ENCODE measurements at places on chromosomes 4 and X. TPM values are rescaled to one million over a fixed set of nuclear protein-coding genes. Genes with fewer than 3 reads are reported as not detected.

The PABPC1L2A gene
- total RNA-seq: not detected

The NXF2B gene
- not detected for total RNA-seq

The MND1 gene
- total RNA-seq: 14.4 TPM

The VCX3A gene
- not detected for total RNA-seq

The CNKSR2 gene
- total RNA-seq: 3.7 TPM

The PSAPL1 gene
- total RNA-seq: 0.10 TPM

The FAM9C gene
- not detected for total RNA-seq

The OPRPN gene
- not detected for total RNA-seq

The MGAT4D gene
- not detected for total RNA-seq

The FHIP1A gene
- total RNA-seq: 0.22 TPM

The GAGE1 gene
- total RNA-seq: not detected

The COX7B2 gene
- total RNA-seq: not detected

The UGT2B7 gene
- 0.25 TPM for total RNA-seq

The SMIM10L2A gene
- total RNA-seq: 0.17 TPM

The MAGEC1 gene
- 0.03 TPM for total RNA-seq

The NALF2 gene
- total RNA-seq: 6.7 TPM

The SAGE1 gene
- total RNA-seq: not detected

The HTRA3 gene
- total RNA-seq: 15.7 TPM

The CTSO gene
- 1.1 TPM for total RNA-seq

The SH3D19 gene
- total RNA-seq: 28.1 TPM

The TKTL2 gene
- not detected for total RNA-seq

The UGT2B17 gene
- total RNA-seq: not detected

The YIPF7 gene
- not detected for total RNA-seq

The HSD17B13 gene
- total RNA-seq: 0.05 TPM

The ITM2A gene
- total RNA-seq: not detected

The SORBS2 gene
- 0.02 TPM for total RNA-seq

The LPAR4 gene
- not detected for total RNA-seq

The LANCL3 gene
- not detected for total RNA-seq

The ASB9 gene
- 25.2 TPM for total RNA-seq

The OTUD6A gene
- total RNA-seq: not detected

The SLC16A2 gene
- total RNA-seq: 30.2 TPM

All from A549 treated with DMSO at 1 μM for 4 hours (cell line).